ENCODE measurements at places on chromosomes 3 and 15. TPM values are rescaled to one million over a fixed set of nuclear protein-coding genes. Genes with fewer than 3 reads are reported as not detected.
A peak's percentile ranks its signal among the peaks of the same experiment; 100 is the strongest.

DNA sequence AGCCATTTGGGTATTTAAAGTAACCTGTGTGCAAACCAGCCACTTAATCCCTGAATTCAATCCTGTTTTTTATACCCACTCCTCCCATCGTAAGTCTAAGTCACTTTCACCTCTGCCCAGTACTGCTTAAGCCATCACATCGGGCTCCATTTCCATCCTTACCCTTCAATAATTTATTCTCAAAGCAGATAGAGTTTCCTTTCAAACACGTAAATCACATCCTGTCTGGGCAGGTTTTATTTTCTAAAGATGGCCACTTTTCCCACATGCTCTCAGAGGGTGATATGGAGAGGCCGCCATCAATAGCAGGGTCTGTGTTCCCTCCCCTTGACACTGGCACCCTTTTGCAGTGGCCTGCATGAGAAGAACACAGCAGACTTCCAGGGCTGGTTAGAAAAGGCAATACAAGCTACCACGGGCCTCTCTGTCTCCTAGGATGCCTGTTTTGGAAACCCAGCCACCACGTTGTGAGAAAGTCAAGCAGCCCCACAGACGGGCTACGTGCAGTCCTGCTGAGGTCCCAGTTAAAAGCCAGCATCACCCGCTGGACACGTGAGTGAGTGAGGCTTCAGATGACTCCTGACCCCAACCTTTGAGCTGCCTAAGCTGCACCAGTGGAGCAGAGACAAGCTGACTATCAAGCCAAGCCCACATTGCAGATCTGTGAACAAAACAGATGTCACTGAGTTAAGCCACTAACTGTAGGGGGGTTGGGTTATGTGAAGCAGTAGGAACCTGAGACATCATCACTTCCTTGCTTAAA, 241.8 kb upstream of the SLCO3A1 start:
- H3K4me1 ChIP-seq: no peaks in the 10 kb centered on the region

DNA sequence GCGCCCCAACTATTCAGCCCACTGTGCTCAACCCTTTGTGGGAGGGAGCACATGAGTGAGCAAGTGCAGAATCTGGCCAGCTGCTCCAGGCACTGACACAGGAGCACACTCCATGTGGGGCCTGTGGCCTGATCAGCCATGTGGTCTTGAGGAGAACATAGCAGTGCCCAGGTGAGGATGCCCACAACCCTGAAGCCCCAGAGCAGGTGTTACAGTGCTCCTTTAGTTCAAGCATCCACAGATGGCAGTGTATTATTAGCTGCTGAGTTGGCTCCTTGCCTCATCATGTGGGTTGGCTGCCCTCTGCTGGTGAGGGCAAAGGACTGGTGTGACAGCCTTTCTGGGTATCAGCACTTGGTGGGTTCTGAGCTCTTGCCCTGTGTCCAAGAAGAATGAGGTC, 1588.2 kb downstream of the SI start:
- no peak overlapping the region for H3K4me3 ChIP-seq
- DNase-seq: peak; percentile 24
- H3K27ac ChIP-seq: no peak overlapping the region
- H3K27me3 ChIP-seq: no peaks in the 10 kb centered on the region
- H3K4me1 ChIP-seq: no peaks in the 10 kb centered on the region

DNA sequence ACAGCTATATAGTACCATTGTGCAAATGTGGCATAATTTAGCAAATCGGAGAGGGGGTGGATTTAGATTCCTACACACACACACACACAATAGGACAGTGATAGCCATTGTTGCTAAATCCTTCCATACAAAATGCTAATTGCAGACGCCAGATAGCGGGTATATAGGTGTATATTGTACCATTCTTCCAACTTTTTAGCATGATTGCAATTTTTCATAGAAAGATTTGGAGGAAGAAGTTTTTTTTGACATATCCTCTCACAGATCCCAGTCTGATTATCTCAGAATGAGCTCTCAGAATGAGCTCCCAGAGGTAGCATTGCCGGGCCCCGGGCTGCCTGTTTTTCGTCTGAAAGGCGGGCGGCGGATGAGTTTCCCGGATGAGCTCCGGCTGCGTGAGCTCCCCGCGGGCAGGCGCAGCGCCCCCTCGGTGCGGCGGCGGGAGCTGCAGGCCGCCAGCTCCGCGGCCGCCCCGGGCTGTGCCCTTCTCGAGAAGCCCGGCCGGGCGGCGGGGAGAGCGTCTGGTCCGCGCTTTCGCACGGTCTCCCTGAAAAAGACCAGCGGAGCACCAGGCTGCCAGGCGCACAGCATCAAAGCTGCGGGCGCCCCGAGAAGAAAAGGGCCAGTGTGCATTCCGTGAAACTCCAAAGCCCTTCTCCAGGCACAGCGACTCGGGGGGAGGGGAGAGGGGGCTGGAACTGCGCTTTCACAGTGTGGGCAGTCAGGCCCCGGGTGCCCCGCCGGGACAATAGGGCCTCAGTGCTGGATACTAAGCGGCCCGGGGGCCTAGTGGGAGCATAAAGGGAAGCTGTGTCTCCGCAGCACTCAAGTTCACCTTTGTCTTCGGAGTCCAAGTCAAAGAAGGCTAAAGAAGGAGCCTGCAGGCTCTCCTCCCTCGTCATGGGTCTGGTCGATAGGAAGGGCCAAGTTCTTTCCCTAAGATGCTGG, 12.0 kb upstream of the SHC4 start:
- no peak overlapping the region for H3K27ac ChIP-seq
- DNase-seq: peak; percentile 88
- H3K27me3 ChIP-seq: peaks cover 15% of the 10 kb centered on the region
- peak overlapping the region; percentile 73 for H3K4me3 ChIP-seq
- H3K4me1 ChIP-seq: peaks cover 10% of the 10 kb centered on the region
- no peaks in the 10 kb centered on the region for H3K36me3 ChIP-seq

SLC28A2 gene
- total RNA-seq: not detected

DNA sequence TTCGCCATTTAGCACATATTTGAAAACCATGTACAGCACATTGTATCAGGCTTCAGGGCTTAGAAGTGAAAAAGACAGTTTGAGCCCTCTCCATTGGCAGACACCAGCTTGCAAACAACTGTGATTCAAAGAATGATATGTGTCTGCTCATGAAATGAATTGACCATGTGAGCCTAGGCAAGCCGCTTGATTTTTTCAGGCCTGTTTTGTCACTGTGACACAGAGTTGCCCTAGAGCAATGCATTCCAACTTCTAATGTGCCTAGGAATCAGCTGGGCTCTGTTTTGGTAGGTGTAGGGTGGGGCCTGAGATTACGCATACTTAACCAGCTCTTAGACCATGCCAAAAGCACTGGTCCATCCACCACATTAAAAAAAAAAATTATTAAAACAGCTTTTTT, 53.0 kb downstream of the ATP2C1 start:
- H3K27ac ChIP-seq: no peak overlapping the region
- peaks cover 27% of the 10 kb centered on the region for H3K36me3 ChIP-seq
- no peaks in the 10 kb centered on the region for H3K27me3 ChIP-seq
- DNase-seq: no peak
- no peak overlapping the region for H3K4me3 ChIP-seq
- H3K4me1 ChIP-seq: peaks cover 8% of the 10 kb centered on the region

DNA sequence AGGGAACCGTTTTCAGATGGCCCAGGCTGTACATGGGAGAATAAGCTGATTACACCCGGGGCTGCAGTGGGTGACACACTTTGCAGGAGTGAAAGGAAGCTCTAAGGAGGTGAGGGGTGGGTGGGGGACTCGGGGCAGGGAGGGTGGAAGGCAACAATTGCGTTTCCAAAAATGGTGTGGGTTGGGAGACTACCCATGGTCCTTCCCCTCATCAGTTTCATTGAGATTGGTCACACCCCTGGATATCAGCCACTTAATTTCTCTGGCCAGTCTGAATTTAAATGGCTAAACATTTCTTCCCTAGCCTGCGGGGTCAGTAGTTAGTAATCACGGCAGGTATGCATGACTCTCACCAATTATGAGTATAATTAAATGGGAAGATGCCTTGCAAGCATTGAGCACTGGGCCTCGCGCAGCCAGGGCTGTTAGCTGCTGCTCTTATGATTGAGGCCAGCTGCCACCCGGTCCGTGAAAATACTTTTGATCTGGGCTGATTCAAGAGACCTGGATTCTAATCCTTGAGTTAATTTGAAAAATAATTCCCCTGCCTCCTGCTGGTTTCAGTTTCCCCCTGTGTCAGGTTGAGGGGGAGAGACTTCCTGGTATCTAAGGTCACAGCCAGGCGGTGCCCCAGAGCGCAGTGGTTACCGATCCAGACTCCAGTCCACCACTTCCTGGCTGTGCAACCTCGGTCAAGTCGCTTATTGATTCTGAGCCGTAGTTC, 23.3 kb downstream of the SLC6A6 start:
- H3K27me3 ChIP-seq: no peaks in the 10 kb centered on the region
- H3K4me1 ChIP-seq: peaks cover 83% of the 10 kb centered on the region
- H3K36me3 ChIP-seq: no peaks in the 10 kb centered on the region
- peak overlapping the region; percentile 90 for H3K27ac ChIP-seq

DNA sequence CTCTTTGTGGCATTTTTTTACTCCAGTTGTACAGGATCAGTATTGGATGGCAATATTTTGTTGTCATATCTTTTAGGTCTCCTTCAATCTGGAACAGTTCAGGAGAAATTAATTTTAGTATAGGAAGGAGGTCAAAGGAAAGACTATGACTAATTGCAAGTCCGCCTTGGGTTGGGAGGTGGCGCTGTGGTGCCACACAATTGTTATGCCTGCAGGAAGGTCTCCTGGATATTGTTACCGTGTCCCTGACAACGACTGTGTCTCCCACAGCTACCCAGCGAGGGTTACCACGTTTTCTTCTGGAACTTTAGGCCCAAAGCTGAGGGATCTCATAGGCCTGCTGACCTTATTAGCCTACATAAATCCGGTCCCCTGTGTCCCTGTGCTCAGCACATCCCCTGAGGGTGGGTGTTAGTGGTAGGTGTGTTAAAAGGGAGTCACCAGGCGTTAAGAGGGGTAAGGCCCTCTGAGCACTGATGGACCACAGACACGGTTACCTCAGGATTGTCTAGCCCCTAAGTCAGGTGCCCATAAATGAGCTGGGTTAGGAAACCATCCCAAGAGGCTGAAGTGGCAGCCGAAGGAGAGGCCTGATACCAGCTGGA, 31.5 kb downstream of the KCNAB1 start:
- H3K27me3 ChIP-seq: peaks cover 8% of the 10 kb centered on the region
- peak; percentile 49 for DNase-seq
- no peak overlapping the region for H3K4me3 ChIP-seq
- H3K36me3 ChIP-seq: no peaks in the 10 kb centered on the region
- H3K27ac ChIP-seq: no peak overlapping the region

PLAAT1 gene
- total RNA-seq: not detected

P2RY14 gene
- 0.51 TPM for total RNA-seq

Data from activated T-cell treated with anti-CD3 and anti-CD28 coated beads, Interleukin-2, amount 50 U/mL, for 72 hours (primary cell).